ENCODE measurements at places on chromosomes 12 and 14.

DNA sequence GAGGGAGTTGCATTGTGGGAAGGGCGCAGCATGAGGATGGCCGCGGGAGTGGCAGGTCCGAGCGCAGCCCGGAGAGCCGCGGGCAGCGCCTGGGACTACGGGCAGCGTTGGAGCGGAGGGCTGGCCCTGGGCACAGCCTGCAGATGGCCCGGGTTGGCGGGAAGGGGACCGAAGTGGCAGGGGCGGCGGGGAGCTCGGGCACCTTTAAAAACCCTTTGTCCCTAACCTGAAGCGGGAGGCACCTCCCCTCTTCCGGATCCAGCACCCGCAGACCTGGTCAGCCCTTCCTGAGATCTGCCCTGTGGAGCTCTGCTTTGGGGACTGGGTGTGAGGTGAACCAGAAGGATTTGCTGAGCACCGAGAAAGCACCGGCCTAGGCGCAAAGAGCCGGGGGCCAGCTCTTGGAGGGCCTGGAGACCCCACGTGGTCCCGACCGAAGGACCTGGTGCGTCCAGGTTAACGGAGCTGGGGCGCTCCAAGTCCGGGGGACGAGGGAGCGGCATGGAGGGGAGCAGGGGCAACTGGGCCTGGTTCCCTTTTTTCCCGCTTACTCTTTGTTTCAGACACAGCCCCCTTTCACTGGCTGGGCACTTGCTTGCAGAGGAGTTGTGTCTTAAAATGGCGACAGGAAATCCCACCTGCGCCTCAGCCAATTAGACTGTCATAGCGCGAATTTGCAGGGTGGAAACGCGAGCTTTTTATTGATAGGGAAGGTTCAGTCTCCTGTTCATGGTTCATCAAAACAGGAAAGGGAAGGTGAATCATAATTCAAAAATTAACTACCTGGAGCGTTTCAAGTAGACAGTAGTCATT is 792 bp upstream of the SLC38A1 start:
- DNase-seq: no peak

DNA sequence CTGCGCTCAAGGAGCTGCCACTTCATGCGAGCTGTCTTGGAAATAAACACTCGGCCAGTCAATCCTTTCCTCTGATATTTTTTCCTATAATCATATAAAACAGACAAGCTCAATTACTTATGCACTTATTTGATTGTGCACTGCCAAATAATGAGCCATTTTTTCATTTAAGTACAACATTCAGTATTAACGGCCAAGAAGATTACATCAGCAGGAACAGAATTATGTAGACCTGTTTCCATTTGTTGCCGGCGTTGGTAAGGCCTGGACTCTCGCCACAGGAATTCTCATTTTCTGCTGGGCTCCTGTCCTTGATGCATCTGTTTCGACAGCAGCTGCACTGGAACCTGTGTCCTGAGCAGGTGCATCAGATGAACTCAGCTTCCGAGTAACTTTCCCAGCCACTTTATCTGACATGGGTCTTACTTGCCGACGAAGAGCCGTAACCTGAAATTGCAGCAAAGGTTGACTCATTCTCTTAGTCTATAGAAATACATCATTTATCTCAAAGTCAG is 110.2 kb downstream of the KIF21A start:
- DNase-seq: no peak

DNA sequence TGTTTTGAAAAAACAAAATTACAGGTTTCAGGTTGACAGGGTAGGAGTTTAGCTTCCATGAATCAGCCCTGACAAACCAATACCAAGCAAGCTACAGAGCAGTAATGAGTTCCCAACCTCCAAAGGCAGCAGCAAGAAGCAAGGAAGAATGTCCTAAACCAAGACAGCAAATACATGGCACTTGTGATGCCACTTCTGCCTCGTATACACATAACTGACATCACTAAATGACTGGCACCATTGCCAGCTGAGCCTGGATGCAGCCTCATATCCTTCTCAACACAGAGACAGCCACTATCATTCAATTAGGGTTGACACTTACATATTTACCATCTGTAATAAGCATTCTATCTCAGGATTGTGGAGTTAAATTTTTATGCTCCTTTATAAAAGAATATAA is 35.0 kb upstream of the MDM1 start:
- no peak for DNase-seq

DNA sequence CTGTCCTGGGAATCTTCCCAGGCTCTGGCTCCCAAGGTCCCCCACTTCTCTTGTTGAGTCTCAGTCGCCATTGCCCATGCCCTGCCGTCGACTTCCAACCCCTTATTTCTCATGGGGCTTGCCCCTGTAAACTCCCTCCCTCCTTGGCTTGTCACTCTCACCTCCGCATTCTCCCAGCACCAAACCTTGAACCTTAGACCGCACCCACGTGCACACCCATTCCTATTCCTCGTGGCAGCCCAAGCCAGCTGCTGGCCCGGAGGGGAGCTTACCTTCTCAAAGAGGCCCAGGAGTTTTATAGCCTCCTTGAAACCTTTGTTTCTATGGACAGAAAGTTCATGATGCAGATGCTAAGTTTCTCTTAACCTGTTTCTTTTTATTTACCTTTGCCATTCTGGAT is 4.6 kb downstream of the JDP2 start:
- DNase-seq: no peak

GRCh38 chr14:65453807-65454480 is 41.4 kb downstream of the FUT8 start:
- no peak for DNase-seq

DNA sequence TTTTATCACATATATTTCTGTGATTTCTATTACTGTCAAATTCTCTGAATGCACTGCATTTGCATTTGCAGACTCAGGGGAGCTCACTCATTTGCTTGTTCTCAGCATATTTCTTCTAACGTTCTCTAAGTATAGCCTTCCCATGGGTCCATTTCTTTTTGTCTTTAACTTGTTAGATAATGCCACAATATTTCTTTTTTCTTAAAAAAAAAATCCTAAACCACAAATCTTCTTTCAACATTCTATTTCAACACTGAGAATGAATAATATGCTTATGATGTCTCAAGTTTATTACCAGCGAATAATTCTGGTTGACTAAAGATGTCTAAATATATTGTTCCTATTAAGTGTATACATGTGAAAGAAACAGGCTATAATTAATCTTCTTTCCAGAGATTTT is 200.2 kb downstream of the ANO6 start:
- DNase-seq: no peak

GRCh38 chr12:98355322-98355721 is 160.1 kb upstream of the TMPO start:
- DNase-seq: no peak

GRCh38 chr14:98728024-98728423 is 544.0 kb downstream of the BCL11B start:
- DNase-seq: no peak

Measured in endothelial cell of umbilical vein (primary cell).